BE2C (cell line): ENCODE measurements at places on chromosomes 4 and X.

- DNase-seq = no peak
Observed at GRCh38 chr4:188841523-188841922, 702.3 kb downstream of the TRIML1 start.

DNA sequence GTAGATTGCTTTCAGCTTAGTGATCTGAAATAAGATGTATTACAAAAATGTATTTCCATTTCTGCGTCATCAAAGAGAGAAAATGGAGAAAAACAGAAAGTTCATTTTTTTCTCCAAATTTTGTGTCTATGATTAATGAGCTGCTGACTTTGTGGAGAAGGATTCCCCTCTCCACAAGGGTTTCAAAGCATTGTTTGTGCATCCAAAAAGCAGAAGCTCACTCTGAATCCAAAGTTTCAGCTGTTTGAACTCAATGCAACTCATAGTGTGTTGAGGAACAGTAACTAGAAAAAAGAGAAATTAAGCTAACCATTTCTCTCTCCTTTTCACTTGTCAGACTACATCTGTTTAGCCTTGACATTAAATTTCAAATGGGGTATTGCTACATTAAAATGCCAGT lies 62.9 kb upstream of the SLC7A11 start:
- no peak for DNase-seq

- no peak for DNase-seq
Observed at GRCh38 chr4:126986828-126987227, 645.9 kb upstream of the INTU start.

DNA sequence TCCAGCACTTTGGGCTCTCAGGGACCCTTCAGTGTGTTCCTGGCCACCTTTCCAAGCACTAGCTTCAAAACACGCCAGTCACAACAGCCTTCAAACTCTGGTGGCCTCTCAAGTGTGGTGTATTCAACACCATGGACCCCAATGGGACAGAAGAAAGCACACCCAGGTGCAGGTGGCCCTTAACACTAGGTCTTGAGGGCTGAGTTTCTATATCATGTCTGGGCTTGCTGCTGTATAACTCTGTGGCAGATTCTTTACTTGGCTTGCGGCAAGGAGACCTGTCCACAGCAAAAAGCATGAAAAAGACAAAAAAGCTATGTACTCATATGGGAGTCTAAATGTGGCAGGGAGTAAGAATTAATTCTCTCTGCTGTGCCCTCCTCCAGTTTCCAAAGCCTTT lies 23.1 kb downstream of the MSL3 start:
- no peak for DNase-seq

DNA sequence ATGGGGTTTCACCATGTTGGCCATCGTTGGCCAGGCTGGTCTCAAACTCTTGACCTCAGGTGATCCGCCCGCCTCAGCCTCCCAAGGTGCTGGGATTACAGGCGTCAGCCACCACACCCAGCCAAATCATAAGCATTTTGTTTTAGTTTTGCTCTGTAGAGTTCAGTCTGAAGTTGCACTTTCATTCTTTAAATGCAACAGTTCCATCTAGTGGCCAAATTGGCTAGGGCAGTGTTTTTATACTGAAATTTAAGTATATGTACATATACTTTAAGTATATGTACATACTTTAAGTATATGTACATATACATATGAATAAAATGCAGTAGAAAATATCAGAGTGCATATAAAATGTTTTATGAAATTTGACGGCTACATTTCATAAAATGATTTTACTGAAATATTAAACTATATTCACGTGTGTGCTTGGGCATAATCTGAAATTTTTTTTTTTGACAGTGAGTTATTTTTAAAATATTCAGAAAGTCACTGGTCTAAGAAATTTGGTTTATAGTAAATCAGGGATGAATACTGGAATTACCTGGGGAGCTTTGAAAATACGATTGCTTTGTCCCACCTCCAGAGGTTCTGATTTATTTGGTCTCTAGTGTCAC lies 145.5 kb downstream of the NWD2 start:
- DNase-seq = peak; percentile 28

- DNase-seq = no peak
Observed at GRCh38 chrX:124555036-124555595, 208.8 kb downstream of the SH2D1A start.

DNA sequence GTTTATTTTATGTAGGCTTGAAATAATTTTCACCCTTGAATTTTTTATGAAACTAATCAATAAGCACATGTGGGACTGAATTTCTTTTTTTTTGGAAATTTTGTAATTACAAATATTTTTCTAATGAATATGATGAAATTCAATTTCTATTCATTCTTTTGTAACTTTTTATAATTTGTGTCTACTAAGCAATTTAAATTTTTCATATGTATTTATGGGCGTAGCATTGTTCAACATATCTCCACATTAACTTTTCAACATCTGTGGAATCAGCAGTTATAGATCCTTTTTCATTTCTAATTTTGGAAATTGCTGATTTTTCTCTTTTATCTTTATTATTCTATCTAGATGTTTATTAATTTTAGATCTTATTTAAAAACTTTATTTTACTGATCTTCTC lies 1320.3 kb downstream of the C4orf33 start:
- DNase-seq = no peak

- no peak for DNase-seq
Observed at GRCh38 chr4:189162888-189163287, 777.8 kb upstream of the FRG1 start.

DNA sequence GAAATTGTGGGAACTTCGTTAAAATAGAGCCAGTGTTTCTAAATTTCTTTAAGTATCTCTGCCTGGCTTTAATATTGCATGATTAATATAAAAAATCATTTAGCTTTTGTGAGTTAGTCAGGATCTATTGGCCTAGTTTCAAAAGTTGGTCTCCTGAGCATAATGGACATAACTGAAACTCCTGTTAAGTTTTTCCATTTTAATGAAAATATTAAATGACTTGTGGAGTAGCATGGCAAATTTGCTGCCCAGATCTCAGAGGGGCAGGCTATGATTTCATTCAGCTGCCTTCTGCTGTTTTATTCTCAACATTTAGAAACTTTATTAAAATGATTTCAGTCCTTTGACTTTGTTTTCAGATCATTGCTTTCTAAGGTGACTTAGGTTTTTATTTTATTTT lies 962.9 kb upstream of the GRID2 start:
- DNase-seq = no peak

DNA sequence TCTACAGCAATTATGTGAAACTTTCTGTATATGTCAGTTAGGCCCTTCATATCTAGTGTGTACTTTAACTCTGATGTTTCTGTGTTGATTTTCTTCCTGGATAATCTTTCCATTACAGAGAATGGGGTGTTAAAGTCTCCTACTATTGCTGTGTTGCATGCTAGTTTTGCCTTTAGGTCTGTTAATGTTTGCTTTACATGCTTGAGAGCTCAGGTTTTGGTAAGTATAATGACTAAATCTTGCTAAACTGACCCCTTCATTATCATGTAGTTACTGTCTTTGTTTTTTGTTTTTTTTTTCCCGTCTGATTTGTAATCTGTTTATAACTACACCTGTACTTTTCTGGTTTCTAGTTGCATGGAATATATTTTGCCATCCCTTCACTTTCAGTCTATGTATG lies 63.6 kb upstream of the UGT2B15 start:
- no peak for DNase-seq

DNA sequence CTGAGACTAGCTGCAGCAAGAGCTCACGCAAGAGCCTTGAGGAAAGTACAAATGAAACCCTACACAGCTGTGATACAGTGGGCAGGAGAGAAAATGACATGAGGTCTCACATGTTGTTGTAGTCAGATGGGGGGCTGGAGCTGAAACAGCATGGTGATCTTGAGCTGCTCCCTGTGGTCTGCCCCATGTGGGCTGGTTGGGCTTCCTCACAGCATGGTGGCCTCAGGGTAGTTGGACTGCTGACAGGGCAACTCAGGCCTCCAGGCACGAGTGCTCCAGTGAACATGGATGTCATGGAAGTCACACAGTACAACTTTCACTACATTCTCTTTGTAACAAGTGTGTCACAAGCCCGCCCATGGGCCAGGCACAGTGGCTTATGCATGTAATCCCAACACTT lies 3.4 kb upstream of the MAN2B2 start:
- DNase-seq = no peak

GRCh38 chr4:123767806-123768205 lies 371.2 kb downstream of the SPRY1 start:
- no peak for DNase-seq

- DNase-seq = no peak
Observed at GRCh38 chr4:46441136-46441859, 51.4 kb upstream of the GABRA2 start.

DNA sequence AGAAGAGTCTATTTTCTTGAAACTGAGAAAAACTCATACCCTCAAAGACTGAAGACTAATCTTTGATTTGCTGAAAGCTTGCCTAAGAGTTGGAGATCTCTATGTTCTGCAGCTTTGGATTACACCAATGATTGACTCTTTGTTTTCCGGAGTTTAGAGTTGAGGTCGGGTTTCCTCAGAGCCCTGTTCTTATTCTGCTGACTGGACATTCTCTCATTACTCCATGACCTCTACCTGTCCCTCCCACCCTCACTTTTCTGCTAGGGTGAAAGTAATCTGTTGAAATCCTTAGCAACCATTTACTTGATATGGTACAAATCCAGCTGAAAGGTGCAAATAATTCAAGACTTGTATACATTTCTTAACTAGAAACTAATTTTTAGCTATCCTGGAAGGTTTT lies 421.5 kb upstream of the FRG1 start:
- no peak for DNase-seq

DNA sequence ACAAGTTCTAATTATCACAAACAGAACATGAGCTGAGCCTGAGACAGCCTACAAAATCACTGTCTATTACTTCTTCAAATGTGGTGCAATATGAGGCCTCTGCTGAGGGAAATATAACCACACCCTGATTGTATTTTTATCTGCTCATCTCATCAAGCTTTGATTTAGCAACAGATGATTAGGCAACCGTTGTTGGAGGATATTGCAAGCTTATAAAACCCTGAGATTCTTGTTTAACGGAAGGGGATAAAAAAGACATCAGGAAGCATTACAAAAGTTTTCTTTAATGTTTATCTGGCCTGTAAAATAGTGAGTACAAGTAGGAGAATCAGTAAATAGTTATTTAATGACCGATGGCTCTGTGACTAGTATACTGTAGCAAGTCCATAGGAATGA lies 108.5 kb downstream of the ZNF330 start:
- DNase-seq = no peak

- DNase-seq = no peak
Observed at GRCh38 chr4:67785528-67785927, 31.3 kb upstream of the GNRHR start.

GRCh38 chr4:129014566-129015509 lies 78.5 kb downstream of the SCLT1 start:
- DNase-seq = no peak

DNA sequence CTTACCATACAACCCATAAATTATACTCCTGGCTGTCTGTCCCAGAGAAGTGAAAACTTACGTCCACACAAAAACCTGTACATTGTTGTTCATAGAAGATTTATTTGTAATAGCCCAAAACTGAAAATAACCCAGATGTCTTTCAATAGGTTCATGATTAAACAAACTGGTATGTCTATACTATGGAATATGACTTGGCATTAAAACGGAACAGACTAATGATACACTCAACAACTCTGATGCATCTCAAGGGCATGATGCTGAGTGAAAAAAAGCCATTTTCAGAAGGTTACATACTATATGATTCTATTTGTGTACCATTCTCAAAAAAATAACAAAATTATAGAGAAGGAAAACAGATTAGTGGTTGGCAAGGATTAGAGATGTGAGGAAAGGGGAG lies 11.6 kb upstream of the MND1 start:
- DNase-seq = no peak

DNA sequence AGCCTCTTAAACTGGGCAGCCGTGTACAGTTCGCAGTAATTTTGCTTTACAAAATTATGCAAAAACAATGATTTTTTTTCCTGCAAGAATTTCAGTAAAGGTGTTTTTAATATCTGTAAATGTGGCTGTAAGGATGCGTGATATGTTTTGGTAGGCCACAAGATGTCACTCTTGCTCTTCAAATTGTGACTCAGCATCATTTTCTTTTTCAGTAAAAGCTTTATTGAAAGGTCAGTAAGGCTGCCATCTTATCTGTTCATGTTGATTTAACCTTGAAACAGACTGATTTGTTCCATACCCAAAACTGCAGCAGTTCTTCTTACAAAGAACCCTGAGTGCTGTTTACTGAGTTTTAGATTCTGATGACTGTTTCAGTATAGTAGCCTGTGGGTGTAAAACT lies 39.9 kb downstream of the TXLNG start:
- DNase-seq = no peak

GRCh38 chr4:142312391-142312790 lies 533.7 kb downstream of the INPP4B start:
- no peak for DNase-seq

DNA sequence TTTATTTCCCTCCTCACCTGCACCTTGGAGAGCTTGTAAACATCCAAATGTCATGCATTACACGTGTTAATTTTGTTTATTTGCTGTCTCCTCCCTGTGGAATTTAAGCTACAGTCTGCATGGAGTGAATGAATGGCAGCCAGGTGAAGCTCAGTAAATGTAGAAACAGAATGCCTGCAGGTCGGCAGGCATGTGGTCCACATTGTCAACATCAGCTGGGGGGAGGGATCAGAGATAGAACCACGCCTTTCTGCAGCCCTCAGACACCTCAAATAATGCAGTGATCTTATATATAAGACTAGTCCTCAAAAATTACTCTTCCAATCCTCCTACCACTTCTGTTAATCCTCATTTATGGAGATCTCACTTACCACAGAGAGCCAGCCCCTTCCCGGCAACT lies 131.2 kb upstream of the KIT start:
- DNase-seq = no peak

GRCh38 chr4:141027421-141027820 lies 105.8 kb downstream of the RNF150 start:
- DNase-seq = no peak
